ENCODE measurements at places on chromosomes 13 and 19. TPM values are rescaled to one million over a fixed set of nuclear protein-coding genes. Genes with fewer than 3 reads are reported as not detected.
A peak's percentile ranks its signal among the peaks of the same experiment; 100 is the strongest.

GRCh38 chr13:112968380-112968909 is 569 bp upstream of the MCF2L start:
- H3K4me1 ChIP-seq = no peaks in the 10 kb centered on the region
- peak; percentile 16 for DNase-seq
- H3K27me3 ChIP-seq = no peaks in the 10 kb centered on the region
- peak overlapping the region; percentile 62 for H3K4me3 ChIP-seq

- H3K27me3 ChIP-seq = peaks cover 24% of the 10 kb centered on the region
- peaks cover 71% of the 10 kb centered on the region for H3K36me3 ChIP-seq
- peaks cover 17% of the 10 kb centered on the region for H3K4me1 ChIP-seq
- peak overlapping the region; percentile 96 for H3K27ac ChIP-seq
- DNase-seq = peak; percentile 32
- peak overlapping the region; percentile 78 for H3K4me3 ChIP-seq
Measured at GRCh38 chr19:55406826-55407549, 600 bp downstream of the UBE2S start.

GRCh38 chr19:56333506-56333905 is 18.9 kb upstream of the ZSCAN5A start:
- peaks cover 12% of the 10 kb centered on the region for H3K27me3 ChIP-seq
- peak; percentile 69 for DNase-seq
- H3K36me3 ChIP-seq = no peaks in the 10 kb centered on the region
- H3K4me1 ChIP-seq = no peaks in the 10 kb centered on the region
- H3K4me3 ChIP-seq = no peak overlapping the region

DNA sequence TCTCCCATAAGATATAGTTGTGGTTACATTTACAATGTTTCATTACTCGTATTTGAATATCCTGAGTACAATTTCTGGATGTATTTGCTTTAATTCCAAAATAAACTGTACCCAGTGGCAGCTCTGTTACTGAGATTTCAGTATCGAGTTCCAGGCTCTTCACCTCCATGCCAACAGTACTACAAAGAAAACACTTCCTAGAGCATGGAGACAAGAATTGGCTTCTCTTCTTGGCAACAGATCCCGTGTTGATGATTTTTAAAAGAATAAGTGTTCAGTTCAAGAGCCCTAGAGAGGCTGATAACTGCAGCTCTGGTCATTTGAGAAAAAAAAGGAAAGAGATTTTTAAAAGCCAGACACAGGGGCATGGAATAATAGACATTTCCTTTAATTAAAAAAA is 302.8 kb downstream of the EFNB2 start:
- H3K4me3 ChIP-seq = no peak overlapping the region
- H3K36me3 ChIP-seq = no peaks in the 10 kb centered on the region
- no peak overlapping the region for H3K27ac ChIP-seq
- H3K27me3 ChIP-seq = no peaks in the 10 kb centered on the region
- no peaks in the 10 kb centered on the region for H3K4me1 ChIP-seq

DNA sequence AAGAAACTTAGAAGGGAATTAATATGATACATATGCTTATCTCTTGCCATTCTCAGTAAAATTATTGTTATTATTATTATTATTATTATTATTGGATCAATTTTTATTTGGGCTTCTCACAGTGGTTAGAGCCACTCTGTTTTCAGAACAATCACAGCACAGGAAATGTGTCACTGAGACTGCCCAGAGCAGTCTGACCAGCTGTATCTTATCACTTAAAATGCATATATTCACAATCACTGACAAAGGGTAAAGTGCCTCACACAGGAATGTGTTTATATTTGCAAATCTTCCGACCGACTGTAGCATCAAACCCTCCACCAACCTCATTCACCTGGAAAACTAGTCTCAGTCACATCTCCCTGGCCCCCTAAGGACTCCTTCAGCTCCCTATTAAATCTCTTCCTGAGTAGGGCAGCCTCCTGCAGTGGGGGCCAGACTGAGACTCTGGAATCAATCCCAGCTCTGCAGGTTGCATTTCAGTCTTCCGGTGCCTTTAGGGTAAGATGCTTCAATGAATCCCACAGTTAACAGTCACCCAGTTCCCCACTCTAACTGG is 738.3 kb upstream of the SLITRK5 start:
- H3K36me3 ChIP-seq = no peaks in the 10 kb centered on the region
- no peak for DNase-seq
- H3K4me3 ChIP-seq = no peak overlapping the region
- H3K27ac ChIP-seq = no peak overlapping the region

OR7A5 gene
- not detected for total RNA-seq

ZNF723 gene
- total RNA-seq = not detected
